Kidney (tissue), 22 donors: ENCODE measurements at places on chromosomes 3 and 15. TPM values are rescaled to one million over a fixed set of nuclear protein-coding genes. Genes with fewer than 3 reads are reported as not detected.

Gene ABHD5
- total RNA-seq, result 21.1 TPM

Gene APEH
- 143 TPM for total RNA-seq

GRCh38 chr3:70040386-70040785, 40.9 kb downstream of the SAMMSON start:
- no peak for DNase-seq

DNA sequence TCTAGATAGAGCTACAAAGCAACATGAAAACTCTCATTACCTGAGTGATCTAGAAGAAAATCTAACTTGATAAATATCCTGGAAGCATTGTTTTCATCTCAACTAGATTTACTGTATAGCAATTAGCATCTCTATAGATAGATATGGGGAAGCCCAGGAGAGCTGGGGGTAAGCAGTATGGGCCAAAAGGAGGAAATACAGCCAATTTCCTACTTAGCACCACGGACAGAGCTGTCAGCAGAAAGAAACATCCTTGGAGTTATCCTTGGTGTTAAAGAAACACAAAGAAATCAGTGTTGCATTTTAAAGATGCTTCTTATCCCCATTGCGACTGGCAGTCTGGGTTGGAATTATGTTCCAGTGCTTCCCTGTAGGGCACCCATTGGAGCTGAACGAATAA, 126.2 kb downstream of the TIGIT start:
- DNase-seq, result no peak

- peak; percentile 74 for DNase-seq
These were observed 313.9 kb downstream of the PTPRG start for GRCh38 chr3:61875046-61875844.
